BE2C (cell line): ENCODE measurements at places on chromosomes 11 and 22.
A peak's percentile ranks its signal among the peaks of the same experiment; 100 is the strongest.

DNA sequence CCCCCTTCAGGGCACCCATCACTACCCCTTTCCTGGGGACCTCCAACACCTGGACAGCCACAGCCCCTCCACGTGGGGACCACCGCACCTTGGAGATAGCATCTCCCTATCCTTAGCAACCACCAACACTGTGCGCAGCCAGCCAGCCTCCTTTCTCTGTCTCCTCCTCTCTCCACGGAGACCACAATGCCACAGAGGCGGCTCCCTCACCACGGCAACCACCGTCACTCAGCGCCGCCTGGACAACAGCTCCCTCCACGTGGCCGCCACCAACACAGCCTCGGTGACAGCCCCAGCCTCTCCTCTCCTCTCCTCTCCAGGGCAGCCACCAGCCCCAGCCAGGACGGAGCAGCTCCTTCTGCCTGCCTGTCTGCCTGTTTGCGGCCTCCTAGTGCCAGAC is 10.5 kb downstream of the ELFN2 start:
- DNase-seq: peak; percentile 64

- no peak for DNase-seq
These were observed 4.6 kb upstream of the H19 start for GRCh38 chr11:2002042-2002776.

- DNase-seq: no peak
These were observed 34.4 kb upstream of the CALCB start for GRCh38 chr11:15038963-15039362.

DNA sequence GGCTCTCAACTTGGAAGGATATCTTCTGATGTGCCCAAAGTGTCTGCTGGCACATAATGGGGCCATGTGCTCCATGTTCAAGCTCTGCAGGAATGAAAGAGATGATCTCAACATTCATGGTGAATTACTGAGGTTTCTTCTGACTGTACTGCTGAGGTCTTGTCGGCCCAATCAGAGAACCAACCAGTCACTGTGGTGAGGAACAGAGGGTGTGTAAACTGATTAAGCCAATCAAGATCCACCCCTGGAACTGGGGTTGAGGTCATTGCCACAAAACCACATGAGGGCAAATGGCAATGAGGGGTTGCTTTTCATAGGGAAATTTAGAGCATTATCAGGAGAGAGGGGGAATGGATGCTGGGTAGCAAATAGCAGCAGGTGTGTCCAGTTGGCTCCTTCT is 152.3 kb upstream of the RAG2 start:
- DNase-seq: no peak

GRCh38 chr11:123461164-123461563 is 31.1 kb downstream of the GRAMD1B start:
- peak; percentile 39 for DNase-seq

DNA sequence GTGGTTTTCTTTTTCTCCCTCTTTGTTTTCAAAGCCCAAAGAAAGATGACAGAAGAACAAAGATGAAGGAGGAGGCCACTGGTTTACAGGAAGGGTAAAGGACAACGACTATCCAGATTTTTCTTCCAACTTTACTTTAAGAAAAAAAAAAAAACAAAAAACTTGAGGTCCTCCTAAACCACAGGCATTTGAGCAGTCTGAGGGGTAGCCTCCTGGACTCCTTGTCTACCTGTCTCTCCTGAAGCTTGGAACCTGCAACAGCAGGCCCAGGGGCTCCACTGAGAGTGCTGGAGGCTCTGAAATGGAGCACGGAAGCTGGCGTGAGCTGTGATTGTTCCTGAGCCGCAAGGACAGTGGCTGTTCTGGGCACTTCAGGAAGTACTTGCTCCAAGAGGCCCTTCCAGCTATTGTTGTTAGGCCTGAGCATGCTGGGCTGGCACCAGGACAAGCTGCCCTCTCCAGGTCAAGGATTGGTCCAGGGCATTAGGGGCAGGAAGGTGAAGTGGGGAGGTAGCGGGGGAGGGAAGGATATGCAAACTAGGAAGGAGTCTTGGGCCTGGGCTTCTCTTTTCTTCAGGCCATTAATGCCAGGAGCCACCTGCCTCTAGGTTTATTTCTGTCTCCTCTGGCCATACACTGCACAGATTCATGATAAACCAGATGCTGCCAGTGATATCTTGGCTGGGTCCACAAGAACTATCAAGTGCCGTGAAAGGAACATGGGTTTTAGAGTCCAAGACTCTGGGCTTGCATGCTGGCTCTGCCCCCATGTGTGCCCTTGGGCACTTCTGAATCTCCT is 147.3 kb downstream of the CCDC34 start:
- no peak for DNase-seq

GRCh38 chr22:47173535-47174021 is 411.1 kb downstream of the TBC1D22A start:
- no peak for DNase-seq

DNA sequence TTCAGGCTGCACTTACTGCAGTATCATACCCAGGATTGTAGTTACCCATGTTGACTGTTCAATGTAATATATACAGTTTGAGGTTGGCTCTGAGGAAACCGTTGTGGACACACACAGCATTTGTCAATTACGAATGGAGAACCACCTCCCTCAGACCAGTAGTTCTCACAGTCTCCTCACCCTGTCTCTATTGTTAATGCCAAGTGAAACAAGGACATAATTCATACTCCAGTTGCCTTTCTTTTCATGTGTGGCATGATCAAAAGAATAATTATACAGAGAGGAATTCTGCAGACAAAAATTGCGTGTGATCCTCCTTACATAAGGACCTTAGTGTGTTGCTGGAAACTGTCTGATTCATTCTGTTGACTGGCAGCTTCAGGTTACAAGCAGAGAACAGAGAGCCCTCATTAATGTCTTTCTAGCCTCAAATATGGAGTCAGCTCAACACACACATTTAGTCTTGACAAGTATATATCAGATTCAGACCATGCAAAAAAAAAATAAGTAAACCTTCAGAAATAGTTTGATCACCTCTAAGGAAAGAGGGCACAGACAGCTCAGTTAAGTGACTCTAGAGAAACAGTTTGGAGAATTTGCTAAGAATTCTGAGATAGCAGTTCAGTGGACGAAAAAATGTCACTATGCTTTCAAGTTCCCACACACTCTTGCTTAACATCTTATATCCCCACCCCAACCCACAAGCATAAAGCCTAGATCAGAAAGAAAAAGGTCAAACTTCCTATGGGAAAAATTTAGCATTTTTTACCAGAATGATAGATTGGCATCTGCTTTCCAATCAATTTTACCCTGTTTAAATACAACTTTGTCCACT is 96.1 kb downstream of the MAML2 start:
- DNase-seq: no peak

GRCh38 chr11:23836981-23837380 is 659.9 kb upstream of the LUZP2 start:
- no peak for DNase-seq

- DNase-seq: no peak
These were observed 192.0 kb downstream of the GRIK4 start for GRCh38 chr11:120703358-120704152.

DNA sequence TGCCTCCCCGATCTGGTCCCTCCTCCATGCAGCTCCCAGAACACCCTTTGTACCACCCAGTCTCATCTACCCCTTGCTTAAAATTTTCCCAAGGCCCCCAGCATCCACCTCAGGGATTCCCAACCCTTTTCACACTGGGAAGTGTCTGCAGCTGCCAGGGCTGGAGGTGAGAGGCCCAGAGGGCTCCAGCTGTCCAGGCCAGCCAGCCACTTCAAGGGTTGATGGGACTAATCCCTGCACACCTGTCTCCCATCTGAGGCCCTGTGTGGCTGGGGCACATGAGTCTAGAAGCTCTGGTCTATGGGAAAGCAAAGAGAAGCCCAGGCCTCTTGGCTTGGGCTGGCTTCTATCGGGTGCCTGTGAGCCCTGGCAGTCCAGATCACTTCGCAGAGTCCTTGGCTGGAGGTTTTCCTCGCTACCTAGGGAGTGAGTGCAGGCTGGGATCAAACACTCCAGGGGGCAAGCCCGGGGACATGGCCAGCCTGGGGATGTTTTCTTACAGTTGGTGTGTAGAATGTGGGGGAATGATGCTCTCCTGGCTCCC is 41.1 kb upstream of the TPBGL start:
- no peak for DNase-seq

GRCh38 chr22:36853407-36854099 is 7.3 kb upstream of the NCF4 start:
- peak; percentile 81 for DNase-seq

GRCh38 chr11:36105743-36106581 is 162.1 kb downstream of the LDLRAD3 start:
- no peak for DNase-seq

- no peak for DNase-seq
These were observed 1206.6 kb downstream of the BRD1 start for GRCh38 chr22:48621085-48621484.

DNA sequence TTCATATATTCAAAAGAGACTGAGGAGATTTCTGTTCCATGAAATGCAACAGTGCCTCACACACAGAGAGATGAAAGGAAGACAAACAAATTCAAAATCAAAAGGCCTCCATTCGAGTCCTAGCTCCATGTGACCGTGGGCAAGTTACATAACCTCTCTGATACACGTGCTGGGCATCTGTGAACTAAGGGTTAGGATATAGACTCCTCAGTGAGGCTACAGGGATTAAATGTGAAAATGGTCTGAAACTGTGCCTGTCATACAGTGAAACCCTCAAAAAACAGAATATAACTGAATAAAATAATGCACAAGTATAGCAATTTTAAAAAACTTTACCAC is 111.8 kb upstream of the MTMR2 start:
- DNase-seq: no peak

DNA sequence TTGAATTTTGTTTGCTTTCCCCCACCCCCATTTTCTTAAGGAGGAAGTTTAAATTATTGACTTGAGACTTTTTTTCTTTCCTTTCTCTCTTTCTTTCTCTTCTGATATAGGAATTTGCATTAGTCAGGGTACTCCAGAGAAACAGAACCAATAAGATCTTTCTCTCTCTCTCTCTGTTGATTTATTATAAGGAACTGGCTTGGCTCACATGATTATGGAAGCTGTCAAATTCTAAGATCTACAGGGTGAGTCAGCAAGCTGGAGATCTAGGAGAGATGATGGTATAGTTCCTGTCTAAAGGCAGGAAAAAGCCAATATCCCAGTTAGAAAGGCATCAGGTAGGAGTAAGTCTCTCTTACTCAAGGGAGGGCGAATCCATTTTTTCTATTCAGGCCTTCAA is 64.0 kb downstream of the CCDC81 start:
- DNase-seq: no peak

- DNase-seq: no peak
These were observed 48.8 kb downstream of the DEPDC5 start for GRCh38 chr22:31802575-31802974.

DNA sequence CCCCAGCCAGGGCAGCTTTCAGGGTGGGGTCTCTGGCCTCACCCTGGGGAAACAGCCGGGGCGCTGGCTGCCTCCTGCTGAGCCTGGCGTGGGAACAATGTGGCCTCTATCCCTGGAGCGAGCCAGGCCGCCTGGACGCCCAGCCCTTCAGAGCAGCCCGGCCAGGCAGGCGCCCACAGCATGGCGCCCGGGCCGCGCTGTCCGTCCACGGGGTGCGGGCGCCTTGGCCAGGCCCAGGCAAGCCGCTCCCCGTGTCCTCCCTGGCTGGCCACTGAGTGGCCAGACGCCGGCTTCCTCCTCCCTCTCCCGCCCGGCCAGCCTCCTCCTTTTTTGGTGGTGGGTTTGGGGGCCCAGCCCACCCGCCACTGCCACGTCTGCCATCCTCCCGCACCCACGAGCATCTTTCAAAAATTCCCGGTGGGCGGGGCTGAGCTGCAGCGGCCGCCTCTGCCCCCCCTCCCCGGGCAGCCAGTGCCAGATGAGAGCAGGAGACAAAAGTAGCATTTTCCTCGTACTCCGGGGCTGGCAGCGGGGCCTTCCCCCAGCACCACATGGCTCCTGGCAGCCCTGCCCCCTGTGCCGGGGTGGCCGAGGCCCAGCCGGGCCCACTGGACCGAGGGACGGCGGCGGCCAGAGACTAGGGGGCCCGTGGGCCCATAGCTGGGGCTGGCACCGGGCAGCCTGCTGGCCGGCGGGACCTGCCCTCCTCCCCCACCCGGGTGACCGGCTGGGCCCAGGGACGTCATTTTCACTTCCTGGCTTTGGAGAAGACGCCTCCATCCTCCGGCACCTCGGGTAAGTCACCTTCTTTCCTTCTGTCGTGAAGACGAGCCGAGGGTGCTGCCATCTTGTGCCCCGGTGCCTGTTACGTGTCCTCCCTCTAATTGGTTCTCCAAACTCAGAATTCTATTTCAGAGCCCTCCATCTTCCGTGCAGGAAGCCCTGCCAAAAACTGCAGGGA is 70.2 kb upstream of the PPARA start:
- peak; percentile 90 for DNase-seq

GRCh38 chr11:43582863-43583462 is 97.6 kb upstream of the HSD17B12 start:
- DNase-seq: no peak

GRCh38 chr11:93368022-93368421 is 37.5 kb downstream of the DEUP1 start:
- no peak for DNase-seq

DNA sequence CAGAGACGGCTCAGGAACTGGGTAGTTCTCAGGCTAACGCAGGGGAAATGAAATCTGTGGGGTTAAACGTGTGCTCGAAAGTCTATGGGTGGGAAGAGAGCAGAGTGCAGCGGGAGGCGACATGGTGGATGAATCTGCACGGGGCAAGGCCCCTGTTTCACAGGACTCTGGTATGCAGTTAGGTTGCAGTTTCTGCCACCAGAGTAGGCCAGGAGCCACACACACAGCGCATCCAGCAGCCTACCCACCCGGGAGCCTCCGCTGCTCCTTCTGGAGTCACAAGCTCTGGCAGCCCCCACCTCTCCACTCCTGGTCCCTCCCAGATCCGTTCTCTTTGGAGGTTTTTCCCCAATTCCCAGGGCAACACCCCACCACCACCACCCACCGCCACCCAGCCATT is 27.0 kb downstream of the SPATA19 start:
- no peak for DNase-seq

- no peak for DNase-seq
These were observed 26.9 kb downstream of the SUSD2 start for GRCh38 chr22:24208012-24208749.

DNA sequence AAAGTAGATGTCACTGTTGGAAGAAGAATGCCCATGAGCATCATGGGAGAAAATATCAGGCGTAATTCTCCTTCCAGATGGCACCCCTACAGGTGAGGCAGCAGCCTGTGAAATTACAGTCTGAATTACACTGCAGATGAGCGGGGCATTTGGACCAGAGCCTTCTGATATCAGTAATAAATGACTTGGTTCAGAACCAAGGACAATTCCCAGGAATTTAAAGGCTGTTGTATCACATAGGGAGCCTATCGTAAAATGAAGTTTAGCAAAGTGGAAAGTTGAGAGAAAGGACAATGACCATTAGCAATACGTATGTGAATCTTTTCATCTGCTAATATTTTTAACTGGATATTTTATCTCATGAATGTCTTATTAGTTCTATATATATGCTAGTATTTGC is 61.3 kb downstream of the PRMT3 start:
- no peak for DNase-seq

GRCh38 chr11:34492806-34493414 is 20.7 kb downstream of the ELF5 start:
- DNase-seq: peak; percentile 46
